ENCODE measurements at places on chromosomes 2 and 18.

DNA sequence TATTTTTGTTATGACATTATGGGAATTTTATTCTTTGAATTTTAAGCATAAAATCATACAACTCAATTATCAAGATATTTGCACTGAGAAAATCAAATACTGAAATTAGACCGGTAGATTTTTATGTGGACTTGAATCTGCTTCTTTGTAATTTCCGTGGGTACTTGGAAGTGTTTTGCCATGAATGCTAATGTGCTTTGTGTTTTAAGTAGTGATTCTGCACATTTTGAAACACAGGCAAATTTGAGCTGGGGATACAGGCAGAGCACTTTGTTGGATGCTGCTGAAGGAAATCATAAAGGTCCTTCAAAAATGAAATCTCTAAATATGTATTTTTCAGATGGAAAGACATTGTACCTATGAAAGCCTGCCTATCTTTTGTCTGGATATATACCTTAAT is 446.3 kb upstream of the POU3F3 start:
- H3K4me3 ChIP-seq: no peak overlapping the region
- H3K36me3 ChIP-seq: no peaks in the 10 kb centered on the region

DNA sequence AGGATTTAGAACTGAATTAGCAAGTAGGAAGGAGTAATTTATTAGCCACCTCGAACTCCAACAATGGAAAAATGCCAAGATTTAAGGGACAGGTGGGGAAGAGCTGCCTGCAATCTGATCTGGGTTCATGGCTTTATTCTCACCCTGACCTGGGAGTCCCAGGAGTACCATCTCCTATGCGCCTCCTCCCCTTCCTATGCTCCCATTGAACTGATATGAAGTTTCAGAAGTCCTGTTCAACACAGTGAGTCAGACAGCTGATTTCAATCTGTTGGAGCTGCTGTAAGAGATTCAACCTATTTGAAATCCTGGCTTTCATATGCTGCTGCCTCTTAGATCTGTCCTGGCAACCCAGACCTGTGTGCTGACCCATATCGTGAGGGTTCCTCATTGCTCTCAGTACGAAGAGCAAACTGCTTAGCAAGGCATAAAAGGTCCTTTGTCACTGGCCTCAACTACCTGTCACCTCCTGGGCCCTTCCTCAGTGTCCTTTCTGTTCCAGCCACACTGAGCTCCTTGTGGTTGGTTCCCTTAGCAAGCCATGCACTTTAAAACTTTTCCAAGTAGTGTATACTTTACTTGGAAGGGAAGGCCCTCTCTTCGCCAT is 15.9 kb upstream of the CD28 start:
- no peak for DNase-seq
- H3K4me3 ChIP-seq: no peak overlapping the region
- H3K27me3 ChIP-seq: no peaks in the 10 kb centered on the region
- peaks cover 42% of the 10 kb centered on the region for H3K4me1 ChIP-seq
- H3K36me3 ChIP-seq: no peaks in the 10 kb centered on the region
- no peak overlapping the region for H3K27ac ChIP-seq

- no peak overlapping the region for H3K27ac ChIP-seq
- no peak overlapping the region for H3K4me3 ChIP-seq
- H3K27me3 ChIP-seq: no peaks in the 10 kb centered on the region
- peaks cover 3% of the 10 kb centered on the region for H3K36me3 ChIP-seq
Observed at GRCh38 chr2:36393738-36394256, 38.2 kb downstream of the CRIM1 start.

DNA sequence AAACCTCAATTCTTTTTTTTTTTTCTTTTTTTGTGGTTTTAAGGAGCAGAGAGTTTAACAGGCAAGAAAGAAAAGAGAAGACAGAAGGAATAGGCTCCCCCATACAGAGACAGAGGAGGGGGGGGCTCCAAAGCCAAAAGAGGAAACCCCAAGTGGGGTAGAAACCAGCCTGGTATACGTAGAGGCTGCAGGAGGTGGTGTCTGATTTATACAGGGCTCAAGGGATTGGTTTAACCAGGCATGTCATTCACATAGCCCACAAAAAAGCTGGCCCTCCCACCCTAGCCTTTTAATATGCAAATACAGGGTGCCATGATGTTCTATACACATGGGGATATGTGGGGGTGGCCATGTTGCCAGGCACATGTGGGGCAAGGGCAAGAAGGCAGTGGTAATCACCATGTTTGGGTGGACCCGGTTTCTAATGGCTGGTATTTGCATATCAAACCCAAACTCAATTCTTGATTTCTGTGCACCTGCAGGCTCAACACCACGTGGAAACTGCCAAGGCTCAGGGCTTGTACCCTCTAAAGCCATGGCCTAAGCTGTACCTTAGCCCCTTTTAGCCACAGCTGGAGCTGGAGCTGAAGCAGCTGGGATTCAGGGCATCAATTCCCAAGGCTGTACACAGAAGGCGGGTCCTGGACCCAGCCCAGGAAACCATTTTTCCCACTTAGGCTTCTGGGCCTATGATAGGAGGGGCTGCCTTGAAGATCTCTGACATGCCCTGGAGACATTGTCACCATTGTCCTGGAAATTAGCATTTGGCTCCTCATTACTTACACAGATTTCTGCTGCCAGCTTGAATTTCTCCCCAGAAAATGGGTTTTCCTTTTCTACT is 170.3 kb downstream of the MAIP1 start:
- DNase-seq: peak; percentile 40
- no peaks in the 10 kb centered on the region for H3K36me3 ChIP-seq
- H3K27me3 ChIP-seq: no peaks in the 10 kb centered on the region
- H3K4me3 ChIP-seq: no peak overlapping the region

DNA sequence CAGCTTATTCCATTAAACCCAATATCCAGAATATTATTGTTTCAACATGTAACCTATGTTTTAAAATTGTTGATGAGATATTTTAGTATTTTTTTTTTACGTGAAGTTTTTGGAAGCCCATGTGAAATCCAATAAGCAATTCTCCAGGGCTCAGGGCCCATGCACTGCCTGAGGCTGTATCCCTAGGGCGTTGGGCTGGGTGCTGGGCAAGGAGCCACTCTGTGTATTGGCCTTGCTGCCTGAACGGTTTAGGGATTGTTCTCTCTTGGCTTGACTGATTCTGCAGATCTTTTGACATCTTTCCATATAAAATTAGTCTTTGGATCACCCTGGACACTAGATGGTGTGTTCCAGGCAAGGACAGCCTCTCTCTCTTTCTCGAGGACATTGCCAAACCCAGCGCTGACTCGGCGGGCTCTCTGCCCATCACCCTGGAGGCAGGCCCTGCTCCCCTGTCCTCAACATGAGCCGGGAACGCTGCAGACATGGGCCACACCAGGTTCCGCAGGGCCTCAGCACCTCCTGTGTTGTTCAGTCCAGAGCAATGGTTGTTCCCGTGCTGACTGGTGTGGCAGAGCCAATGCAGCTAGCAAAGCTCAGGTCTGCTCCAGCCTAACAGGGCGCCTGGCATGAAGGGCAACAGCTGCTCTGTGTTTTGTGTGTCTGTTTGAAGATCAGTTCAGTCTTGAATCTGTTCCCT is 163.0 kb downstream of the SEPTIN10 start:
- no peaks in the 10 kb centered on the region for H3K36me3 ChIP-seq
- H3K27me3 ChIP-seq: no peaks in the 10 kb centered on the region
- H3K27ac ChIP-seq: no peak overlapping the region

GRCh38 chr18:41165625-41166024 is 789.4 kb upstream of the PIK3C3 start:
- H3K27ac ChIP-seq: no peak overlapping the region
- no peaks in the 10 kb centered on the region for H3K27me3 ChIP-seq
- no peak overlapping the region for H3K4me3 ChIP-seq
- no peaks in the 10 kb centered on the region for H3K4me1 ChIP-seq

DNA sequence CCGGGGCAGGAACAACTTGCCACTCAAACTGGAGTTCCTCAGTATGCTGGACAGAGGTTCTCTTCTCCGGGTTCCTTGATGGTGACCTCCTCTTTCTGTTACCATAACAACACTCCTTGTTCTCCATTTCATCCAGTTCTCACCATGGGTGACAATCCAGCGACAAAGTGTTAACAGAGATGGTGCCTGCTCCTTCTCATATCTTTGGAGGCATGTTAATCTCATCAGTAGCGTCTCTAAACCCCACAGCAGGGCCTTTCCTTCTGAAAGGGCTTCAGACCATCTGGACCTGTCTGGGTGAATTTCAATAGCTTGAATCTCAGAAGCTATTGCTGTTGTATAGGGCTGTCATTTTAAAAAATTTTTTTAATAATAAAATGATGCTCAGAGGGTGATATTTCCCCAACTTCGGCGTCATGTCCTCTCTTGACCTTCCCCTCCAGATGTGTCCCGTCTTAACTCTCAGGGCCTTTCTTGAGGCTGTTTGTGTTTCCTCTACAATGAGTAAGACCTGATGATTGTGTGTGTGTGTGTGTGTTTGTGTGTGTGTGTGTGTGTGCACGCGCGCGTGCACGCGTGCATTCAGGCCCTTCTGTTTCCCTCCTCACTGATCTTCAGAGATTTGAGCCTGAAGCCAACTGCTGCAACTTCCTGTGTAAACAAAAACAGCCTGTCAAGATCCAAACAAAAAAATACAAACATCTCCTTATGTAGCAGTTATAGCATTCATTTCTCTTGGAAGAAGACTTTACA is 24.3 kb upstream of the CETN1 start:
- no peaks in the 10 kb centered on the region for H3K27me3 ChIP-seq
- no peaks in the 10 kb centered on the region for H3K4me1 ChIP-seq
- no peak overlapping the region for H3K27ac ChIP-seq
- DNase-seq: no peak
- no peak overlapping the region for H3K4me3 ChIP-seq

DNA sequence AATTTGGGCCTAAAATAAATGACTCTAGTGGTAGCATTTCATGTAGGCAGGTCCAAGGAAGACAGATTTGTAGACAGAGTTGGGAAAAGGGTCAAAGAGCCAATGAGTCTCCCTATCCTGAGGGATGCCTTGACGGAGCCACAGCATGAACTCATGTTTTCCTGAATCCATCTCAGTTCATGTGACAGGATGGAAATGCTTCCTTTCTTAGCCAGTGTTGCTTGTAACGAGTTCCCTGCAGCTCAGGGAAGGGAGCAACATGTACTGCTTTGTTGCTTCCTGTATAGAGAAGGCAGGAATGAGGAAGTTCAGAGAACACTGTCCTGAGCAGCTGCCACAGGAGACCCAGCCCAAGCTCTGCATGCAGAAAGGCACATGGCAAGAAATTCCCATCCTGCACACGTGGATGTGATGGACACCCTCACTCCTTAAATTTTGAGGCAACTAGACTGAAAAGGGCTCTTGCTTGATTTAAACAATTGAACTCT is 27.9 kb downstream of the TMEM17 start:
- H3K4me1 ChIP-seq: peaks cover 6% of the 10 kb centered on the region
- no peak overlapping the region for H3K27ac ChIP-seq
- H3K4me3 ChIP-seq: no peak overlapping the region
- no peaks in the 10 kb centered on the region for H3K27me3 ChIP-seq

DNA sequence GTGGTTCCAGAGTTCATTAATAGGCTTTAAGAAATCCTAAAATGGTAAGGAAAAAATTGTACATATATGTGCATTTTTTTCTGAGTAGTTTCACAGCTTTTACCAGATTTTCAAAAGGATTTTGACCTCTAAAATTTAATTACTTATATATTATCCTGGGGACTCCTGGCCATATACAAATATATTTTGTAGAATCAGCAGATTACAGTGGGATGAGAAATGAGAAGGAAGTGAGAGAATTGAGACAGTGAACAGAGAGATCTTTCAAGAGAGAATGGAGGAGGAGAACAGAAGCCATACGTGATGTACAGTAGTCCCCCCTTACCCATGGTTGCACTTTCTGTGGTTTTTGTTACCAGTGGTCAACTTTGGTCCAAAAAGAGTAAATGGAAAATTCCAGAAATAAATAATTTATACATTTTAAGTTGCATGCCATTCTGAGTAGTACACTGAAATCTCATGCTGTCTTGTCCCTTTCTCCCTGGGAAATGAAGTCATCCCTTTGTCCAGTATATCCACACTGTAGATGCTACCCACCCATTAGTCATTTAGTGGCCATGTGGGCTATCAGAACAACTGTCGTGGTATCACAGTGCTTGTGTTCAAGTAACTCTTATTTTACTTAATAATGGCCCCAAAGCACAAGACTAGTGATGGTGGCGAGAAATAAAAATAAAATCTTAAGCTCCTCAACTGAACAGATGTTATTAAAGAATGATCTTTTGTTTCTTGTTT is 130.4 kb upstream of the MYO3B start:
- H3K4me1 ChIP-seq: no peaks in the 10 kb centered on the region
- H3K27me3 ChIP-seq: no peaks in the 10 kb centered on the region
- DNase-seq: no peak
- H3K36me3 ChIP-seq: peaks cover 4% of the 10 kb centered on the region
- H3K4me3 ChIP-seq: no peak overlapping the region
- H3K27ac ChIP-seq: no peak overlapping the region

GRCh38 chr18:37138456-37138855 is 309.5 kb downstream of the KIAA1328 start:
- H3K27ac ChIP-seq: no peak overlapping the region
- no peak overlapping the region for H3K4me3 ChIP-seq
- H3K36me3 ChIP-seq: no peaks in the 10 kb centered on the region
- no peaks in the 10 kb centered on the region for H3K4me1 ChIP-seq
- DNase-seq: no peak

GRCh38 chr2:189654641-189655040 is 6.6 kb upstream of the ASNSD1 start:
- DNase-seq: no peak
- H3K36me3 ChIP-seq: no peaks in the 10 kb centered on the region
- no peak overlapping the region for H3K4me3 ChIP-seq
- no peaks in the 10 kb centered on the region for H3K4me1 ChIP-seq

DNA sequence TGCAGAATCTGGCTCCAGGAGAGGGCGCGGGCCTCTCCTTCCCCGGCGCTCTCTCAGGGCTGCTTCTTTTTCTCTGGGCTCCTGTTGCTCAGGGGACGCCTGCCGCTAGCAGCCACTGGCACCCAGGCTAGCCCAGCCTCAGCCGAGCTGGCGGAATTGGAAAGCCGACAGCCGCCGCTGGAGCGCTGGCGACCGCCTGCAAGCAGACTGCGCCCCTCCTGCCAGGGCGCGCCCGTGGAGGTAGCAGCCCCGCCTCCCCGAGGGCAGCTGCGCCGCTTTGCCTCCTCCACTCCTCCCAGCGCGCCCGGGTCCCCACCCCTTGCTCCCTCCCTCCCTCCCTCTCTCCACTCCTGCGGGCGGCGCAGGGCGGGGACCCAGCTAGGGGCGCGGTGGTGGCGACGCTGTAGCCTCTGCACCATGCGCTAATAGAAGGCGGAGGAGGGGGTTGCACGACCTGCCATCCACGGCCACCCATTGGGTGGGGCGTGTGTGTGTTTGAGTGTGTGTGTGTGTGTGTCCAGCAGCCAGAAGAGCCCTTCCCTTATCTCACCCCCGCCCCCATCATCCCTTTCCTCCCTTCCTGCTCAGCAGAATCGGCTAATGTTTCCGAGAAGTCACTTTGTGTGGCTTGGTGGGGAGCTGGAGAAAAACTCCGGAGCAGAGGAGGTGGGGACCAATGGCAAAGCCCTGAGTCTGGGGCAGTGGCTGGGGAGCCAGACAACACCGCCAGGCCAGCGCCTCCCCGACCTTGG is at the start of gene SCN9A:
TSS of gene SCN9A (minus strand) at position 209 of the 752 bp plus-strand sequence. CDS start 64,188 bp downstream, outside the sequence.
- peaks cover 7% of the 10 kb centered on the region for H3K4me1 ChIP-seq
- peak; percentile 85 for DNase-seq
- H3K27me3 ChIP-seq: peaks cover 27% of the 10 kb centered on the region
- no peaks in the 10 kb centered on the region for H3K36me3 ChIP-seq
